T-helper 17 cell (primary cell): ENCODE measurements at places on chromosomes 12 and 14.

DNA sequence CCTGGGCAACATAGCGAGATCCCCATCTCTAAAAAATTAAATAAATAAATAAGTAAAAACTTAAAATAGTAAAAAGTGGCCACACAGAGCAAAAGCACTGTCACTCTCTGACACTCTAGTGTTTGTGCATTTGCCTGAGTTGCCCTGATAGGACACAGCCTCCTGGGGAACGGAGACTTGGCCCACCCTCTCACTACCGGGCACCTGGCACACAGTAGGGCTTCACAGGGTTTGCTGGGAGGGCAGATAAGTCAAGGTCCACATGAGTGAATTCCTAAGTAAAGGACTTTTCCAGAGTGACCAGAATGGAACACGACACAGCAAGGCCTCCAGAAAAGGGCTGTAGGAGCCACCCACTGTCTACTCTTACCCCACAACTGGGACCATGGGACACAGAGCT lies 54.3 kb downstream of the SCARB1 start:
- no peak for DNase-seq

- no peak for DNase-seq
Measured at GRCh38 chr12:22738945-22739344, 114.0 kb downstream of the ETNK1 start.

DNA sequence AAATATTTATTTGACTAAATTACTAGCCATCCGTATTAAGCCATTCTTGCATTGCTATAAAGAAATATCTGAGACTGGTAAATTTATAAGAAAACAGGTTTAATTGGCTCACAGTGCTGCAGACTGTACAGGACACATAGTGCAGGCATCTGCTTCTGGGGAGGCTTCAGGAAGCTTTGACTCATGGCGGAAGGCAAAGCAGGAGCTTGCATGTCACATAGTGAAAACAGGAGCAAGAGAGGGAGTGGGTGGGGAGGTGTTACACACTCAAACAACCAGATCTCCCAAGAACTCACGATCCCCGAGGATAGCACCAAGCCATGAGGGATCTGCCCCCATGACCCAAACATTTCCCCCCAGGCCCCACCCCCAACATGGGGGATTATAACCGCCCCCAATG lies 26.7 kb upstream of the RAB21 start:
- no peak for DNase-seq

DNA sequence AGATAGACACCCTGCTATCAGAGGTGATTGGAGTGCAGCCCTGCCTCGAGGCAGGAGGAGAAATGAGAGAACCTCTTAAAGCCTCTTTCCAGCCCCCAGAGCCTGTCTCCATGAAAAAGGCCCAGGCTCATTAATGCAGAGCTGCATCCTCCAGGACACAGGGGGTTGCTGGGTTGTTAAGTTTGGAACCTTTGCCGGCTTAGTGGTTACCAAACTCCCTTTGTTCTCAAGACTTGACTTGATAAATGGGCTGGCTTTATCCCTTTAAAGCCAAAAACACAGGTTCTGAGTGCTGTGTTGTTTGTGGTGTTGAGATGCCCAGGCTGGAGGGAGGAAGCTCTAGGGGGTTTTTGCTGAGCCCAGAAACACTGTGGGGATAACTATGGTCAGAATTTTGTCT lies 71.0 kb downstream of the DAD1 start:
- no peak for DNase-seq

- DNase-seq: no peak
Measured at GRCh38 chr12:9076733-9077132, 39.0 kb downstream of the A2M start.

DNA sequence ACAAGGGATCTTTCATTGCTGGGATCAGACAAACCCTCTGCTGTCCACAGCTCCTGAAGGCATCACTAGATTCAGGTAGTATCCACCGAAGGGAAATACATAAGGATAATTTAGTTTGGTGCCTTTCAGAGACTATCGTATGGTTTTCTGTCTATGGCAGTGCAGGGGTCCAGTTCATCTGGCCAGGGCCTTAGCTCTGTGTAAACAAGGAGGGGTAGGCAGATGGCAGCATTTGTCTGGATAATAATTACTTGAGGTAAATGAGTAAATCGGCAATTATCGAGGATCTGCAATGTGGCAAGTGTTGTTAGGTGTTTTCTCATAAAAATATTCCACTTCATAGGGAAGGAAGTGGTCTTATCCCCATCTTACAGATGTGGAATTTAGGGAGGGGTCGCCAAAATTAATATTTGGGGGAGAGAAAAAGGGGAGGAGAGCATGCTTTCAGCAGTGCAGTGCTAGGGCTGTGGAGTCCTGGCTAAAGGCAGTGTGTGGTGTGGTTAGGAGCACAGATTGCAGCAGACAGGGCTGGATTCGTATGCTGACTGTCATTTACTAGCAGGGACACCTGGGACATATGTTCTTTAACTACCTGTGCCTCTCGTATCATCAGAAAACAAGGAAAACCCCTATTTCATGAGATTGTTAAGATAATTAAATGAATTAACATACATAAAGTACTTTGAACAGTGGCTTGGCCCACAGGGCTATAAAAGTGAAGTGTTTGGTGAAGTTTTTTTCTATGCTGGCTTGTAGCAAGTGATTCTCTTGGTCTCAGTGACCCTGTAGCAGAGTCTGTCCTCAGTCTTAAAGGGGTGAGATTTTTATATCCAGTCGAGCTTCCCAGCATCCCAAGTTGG lies 27.1 kb downstream of the RASSF8 start:
- no peak for DNase-seq
